ENCODE measurements at places on chromosomes 13 and 19.

GRCh38 chr13:98467263-98467985 is 109.5 kb downstream of the STK24 start:
- no peak for DNase-seq

GRCh38 chr13:69468624-69469023 is 639.0 kb upstream of the ATXN8OS start:
- no peak for DNase-seq

DNA sequence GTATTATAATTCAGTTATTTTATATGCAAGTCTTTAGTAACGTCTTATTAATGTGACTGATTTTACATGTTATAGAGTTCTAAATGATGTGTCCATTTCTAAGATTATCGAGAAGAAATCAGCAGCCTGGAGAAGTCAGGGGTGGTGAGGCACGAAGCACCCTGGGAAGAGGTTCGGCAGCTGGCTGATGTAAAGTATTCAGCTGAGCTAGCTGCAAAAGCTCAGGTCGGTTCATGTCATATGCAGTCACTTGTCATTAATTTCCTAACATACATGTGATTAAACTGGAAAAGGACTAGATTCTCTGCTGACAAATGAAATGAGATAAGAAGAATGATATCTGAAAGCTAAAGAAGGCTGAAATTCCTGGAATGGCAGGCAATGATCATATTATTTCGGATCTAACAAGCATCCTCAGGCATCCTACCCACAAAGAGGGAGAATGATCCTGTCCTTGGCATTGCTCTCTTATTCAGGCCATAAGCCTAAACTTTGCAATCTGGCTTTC is 383.0 kb upstream of the SLITRK1 start:
- no peak for DNase-seq

DNA sequence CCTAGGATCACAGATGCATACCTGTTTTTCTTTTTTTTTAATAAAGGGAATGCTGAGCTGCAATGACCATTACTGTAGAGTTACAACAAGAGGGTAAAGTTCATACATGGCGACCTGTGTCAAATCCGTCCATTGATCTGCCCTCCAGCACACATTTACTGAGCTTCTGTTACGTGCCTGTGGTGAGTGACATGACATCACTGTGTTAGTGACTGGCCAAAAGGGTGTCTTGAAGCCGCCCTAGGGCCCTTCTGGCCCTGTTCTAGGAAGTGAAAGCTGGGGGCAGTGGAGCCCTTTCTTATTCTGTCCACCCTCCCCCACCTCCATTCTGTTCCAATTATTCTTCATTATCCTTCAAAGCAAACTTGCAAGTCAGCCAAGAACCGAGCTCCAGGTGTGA is 66.3 kb downstream of the ZIC5 start:
- no peak for DNase-seq

- no peak for DNase-seq
Observed at GRCh38 chr19:56092685-56093631, 28.1 kb downstream of the ZNF787 start.

DNA sequence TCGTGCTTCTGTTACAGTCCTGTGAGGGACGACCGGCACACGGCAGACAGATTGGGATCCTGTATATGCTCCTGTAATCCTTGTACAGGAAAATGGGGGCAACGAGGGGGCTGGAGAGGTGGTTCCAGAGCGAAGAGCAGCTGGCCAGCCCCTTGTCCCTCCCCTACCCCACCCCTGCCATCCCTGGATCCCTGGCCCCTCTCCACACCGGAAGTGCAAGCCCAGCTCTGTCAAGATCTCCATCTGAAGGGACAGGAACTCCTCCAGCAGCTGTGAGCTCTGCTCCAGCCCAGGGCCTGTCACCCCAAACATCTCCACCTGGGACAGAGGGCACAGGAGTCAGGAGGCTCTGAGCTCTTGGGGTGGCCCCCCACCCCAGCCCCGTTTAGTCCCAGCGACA is 5.5 kb upstream of the CCER2 start:
- no peak for DNase-seq

- no peak for DNase-seq
Observed at GRCh38 chr19:35297515-35297848, 5.5 kb downstream of the MAG start.

- DNase-seq: no peak
Observed at GRCh38 chr13:31670831-31671617, 68.3 kb upstream of the RXFP2 start.

Data from nephron progenitor cell (in vitro differentiated cells).